SW480 (cell line): ENCODE measurements at places on chromosomes 12 and 14.

- DNase-seq: peak; percentile 18
These were observed 60.9 kb upstream of the GPATCH2L start for GRCh38 chr14:76090616-76091391.

- no peak for DNase-seq
These were observed 5.5 kb upstream of the CELA1 start for GRCh38 chr12:51351913-51352532.

GRCh38 chr14:81018251-81018650, 62.8 kb downstream of the TSHR start:
- no peak for DNase-seq

DNA sequence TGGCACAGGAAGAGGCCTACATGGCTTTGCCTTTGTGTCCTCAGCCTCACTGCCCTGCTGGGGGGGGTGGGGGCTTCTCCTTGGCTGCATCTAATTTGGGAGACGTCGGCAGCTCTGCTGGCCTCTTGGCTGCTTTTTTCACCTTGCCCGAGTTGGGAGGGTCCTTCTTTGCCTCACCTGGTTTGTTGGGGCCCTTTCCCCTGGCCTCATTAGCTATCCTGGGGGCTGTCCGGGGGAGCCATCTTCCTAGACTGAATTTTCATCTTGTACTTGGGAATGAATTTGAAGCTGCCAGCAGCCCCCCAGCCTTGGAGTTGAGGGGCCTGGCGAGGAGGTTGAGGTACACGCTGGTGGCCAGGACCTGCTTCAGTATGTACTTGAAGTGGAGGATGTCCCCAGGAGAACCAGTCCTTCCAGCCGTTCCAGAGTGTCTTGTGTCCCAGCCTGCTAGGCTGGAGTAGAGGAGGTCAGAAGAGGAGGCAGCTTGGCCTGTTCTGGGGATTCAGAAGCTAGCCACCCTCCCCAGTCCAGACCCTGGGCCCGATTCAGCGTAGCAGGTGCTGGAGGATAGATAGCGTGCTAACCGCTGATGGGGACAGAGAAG, 70.7 kb upstream of the VASH1 start:
- no peak for DNase-seq

DNA sequence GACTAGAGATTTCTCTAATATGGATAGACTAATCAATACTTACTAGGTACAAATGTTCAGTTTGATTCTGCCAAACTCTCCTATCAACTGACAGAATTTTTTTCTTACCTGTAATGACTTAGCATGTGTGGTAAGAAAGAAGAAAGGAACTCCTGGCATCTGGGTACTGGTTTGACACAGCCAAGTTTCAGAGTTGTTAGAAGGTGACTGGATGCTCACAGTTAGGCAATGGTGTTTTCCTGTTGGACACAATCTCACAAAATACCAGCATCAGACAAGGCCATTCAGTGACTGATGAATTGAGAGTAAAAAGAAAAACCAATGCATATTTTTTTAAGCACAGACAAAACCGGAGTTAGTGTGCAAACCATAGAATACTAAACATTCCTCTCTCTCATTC, 4.2 kb downstream of the MUCL1 start:
- no peak for DNase-seq

DNA sequence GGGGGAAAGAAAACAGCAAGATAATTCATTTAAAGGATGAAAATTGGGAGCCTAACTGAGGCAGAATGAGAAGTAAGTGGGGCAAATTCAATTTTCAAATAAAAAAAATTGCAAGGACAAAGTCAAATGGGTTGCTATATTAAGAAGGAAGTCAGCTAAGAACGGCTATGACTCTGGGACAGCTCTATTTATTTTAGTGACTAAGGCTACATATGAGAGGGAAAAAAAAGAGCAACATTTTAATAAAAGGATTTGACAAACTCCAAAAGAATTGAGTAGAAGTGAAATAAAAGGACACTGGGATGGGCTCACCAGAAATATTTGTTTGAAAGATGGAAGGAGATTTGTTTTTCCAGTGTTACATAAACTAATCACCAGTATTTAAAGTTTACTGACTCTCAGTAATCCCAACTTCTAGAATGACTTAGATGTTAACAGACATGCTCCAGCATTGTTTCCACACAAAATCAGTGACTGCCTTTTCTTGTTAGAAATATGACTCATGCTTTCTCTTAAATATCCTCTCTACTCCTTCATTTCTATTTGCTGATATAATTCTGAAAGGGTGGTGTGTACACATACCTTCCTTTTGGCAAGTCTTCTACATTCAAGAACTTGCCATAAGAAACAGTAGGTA, 198.5 kb downstream of the SLC25A21 start:
- no peak for DNase-seq

GRCh38 chr12:19688532-19688931, 249.2 kb downstream of the AEBP2 start:
- no peak for DNase-seq

DNA sequence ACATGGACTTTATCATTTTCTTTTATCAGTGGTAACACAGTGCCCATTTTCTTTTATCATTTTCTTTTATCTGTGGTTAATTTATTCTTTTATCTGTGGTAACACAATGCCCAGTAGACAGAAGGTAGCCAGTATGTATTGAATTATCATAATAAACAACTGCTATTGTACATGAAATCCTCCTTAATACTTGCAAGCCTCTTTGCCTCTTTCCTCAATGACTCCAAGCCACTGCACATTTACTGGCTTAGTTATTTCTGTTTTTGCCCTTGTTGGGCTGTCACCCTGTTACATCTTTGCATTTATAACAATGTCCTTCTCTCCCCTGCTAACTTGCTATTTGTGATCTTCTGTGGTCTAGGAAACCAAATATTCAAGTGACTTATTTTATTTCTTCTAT, 345.0 kb downstream of the ATP23 start:
- DNase-seq: no peak

DNA sequence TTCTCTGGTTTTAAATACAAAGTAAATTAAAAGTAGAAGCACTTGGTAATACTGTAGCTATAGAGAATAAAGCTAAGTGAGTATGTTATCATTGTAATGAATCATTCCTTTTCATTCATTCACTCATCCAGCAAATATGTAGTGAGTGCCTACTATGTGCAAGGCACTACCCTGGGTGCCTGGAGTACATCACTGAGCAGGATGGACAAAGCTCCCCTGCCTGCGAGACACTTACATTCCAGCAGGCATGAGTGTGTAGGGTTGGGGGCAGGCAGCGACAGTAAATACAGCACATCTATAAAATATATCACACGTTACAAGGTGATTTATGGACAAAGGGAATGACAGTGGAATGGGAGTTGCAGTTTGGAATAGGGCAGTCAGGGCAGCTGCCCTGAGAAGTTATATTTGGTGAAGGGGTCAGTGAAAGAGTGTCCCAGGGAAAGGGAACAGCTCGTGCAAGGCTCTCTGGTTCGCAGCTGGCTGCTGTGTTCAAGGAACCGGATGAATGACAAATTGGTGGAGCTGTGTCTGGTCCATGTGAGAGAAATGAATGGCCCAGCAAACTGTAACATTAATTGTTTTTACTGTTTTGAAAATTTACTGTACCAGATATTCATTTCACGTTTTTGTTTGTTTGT, 159.6 kb downstream of the CRADD start:
- no peak for DNase-seq

DNA sequence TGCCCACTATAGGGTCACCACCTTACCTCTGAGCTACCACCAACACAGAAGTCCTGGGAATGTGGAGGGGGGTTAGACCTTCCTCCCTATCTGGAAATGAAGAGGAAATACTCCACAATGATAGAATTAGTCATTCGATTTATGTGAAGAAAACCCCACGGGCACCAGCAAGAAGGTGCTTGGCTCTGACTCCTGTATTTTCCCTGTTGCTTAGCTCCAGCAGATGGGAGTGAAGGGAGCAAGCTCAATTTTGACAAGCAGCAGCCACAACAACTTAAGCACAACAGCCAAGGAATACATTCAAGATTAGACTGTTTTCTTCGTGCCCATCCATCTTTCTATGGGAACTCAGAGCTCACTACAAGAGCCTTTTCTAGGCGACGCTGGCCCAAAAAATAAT, 191.7 kb downstream of the SPTSSA start:
- DNase-seq: no peak

DNA sequence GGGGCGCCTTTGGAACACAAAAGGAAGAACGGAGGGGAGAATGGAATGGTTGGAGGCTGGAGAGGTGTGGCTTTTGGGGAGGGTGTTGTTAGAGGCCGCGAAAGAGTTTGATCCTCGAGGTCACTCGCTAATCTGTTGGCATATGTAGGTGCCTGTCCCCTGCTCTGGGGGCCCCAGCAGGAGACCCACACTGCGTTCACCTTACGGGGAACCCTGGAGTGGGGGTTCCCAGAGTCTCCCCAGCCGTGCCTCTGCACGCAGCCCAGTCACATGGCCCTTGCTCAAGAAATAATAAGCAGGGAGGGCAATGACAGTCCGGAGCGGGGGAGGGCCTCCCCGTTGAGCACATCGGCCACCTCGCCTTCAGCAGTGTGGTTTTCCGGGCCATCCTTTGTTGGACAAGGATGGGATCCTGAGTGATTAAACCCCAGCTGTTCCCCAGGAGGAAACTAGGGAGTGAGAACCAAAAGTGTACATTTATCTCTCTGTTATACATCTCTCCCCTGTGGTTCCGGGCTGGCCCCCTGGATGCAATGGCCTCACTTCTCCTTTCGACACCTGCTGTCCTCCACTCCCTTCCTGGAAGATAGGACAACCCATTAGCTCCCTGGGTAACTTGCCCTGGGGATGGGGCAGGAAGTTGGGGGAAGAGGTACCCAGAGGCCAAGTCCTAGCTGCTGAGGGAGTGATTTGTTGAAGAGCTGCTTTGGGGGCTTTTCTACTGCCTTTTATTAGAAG, 1.3 kb downstream of the PLEKHG3 start:
- no peak for DNase-seq

GRCh38 chr12:14010989-14011388, 29.6 kb upstream of the GRIN2B start:
- no peak for DNase-seq

DNA sequence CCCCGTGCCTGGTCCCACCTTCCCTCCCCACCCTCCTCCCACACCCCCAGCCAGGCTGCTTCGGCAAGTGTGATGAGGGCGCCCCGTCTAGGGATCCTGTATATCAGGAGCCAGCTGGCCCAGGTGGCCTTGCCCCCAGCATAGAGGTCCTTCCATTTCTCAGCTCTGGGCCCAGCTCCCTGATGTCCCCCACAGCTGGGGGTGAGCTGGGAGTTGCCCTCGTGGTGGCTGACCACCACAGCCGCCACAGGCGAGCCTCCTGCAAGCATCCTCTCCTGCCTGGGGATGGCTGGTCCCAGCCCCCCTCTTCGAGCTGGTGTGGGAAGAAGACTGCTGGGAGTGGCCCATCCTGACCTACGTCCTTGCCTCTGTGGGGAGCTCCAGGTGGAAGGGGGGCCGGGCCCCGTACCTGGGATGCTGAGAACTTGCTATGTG, 7.4 kb downstream of the ASPG start:
- no peak for DNase-seq

- no peak for DNase-seq
These were observed 16.3 kb downstream of the ASPG start for GRCh38 chr14:104101651-104102281.

DNA sequence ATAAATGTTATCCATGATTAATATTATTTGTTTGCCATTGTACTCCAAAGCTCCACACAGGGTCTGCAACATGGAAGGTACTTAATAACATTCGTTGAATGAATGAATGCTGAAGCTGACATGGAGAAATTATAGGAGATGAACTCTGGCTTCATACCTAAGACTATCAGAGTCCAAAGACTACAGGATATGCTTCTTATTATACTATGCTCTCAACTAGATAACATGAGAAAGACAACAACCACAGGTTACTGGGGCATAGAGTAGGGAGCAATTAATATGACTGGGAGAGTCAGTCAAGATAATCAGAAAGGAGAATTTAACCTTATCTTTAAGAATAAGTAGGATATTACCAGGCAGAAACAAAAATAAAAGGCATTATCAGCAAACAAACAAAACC, 236.3 kb upstream of the SOX5 start:
- DNase-seq: no peak

DNA sequence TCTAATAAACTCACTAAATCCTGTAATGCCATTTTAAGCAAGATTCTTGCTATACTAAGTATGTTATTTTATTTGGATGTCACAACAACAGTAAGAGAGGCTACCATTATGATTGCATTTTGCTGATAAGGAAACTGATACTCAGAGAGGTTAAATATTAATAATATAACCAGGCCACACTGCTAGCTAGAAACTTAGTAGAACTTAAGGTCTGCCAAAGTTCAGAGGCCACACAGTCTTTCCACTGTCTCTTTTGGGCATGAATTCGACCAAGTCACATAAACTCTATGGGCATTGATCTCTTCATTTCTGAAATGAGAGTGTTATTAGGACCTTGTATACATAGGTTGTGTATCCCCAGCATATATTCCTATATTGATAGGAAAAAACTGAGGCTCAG, 147.9 kb downstream of the SYNE2 start:
- no peak for DNase-seq

- no peak for DNase-seq
These were observed 166.6 kb upstream of the RPL10L start for GRCh38 chr14:46818147-46818546.

DNA sequence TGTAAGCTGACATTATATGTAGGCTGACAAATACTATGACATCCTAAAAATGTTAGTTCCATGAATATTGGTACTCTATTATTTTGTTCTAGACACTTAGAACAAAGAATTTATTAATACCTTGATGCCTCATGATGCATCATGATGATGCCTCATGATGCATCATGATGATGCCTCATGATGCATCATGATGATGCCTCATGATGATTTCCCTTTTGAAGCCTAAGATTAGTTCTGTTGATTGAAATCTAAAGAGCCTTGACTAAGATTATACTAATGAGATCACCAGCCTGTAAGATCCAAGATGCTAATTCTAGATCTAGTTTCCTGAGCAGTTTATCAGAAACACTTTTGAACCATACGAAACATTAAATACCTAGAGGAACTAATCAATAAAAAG, 4.6 kb upstream of the CEP128 start:
- DNase-seq: no peak

DNA sequence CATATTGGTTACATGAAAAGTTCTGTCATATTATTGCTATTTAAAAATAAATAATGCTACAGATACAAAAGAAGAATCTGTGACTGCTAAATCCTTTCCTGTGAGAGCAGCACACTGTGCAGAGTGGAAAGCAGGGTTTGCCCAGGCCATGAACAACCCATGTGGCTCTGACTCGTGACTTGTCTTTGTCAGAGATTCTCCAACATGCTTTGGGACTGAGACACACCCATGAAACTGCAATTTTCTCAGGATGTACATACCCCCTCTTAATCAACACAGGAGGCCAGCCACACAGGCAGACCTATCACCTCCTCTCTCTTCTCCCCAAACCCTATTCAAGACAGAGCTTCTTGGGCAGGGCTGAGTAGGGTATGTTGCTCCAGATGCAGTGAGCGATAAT, 96.8 kb upstream of the NTF3 start:
- peak; percentile 48 for DNase-seq

DNA sequence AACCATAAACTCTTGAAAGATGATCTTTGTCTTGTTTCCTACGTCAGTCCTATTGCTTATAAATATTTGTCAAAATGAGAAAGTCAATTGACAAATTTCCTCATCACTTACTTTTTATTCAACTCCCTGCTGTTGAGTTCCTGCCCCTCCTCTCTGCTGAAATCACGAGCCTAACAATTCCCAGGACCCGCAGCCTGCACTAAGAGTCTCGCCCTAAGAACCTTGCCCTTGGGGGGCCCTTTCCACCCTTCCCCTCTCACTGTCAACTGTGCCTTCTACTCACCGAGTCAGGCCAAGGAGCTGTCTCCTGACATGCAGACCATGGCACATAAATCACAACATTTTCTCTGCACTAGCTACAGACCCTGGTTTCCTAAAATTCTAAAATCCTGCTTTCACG, 99.0 kb downstream of the STAB2 start:
- DNase-seq: no peak
